ENCODE measurements at places on chromosomes 3 and 15.

GRCh38 chr3:128482666-128483656, 10.0 kb downstream of the GATA2 start:
- DNase-seq, result no peak

DNA sequence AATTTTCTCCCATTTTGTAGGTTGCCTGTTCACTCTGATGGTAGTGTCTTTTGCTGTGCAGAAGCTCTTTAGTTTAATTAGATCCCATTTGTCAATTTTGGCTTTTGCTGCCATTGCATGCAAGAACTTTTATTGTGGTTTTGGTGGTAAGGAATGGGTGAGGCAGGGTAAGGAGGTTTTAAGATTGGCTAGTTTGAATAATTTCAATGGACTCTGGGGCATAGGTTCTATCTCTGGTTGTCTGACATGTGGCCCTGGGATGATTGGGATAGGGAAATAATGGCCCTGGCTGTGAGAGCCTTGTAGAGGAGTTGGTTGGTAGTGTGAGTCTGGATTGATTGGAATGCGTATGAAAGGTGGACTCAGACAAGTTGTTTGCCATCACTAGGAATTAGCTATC, 38.0 kb downstream of the SEC22A start:
- no peak for DNase-seq

DNA sequence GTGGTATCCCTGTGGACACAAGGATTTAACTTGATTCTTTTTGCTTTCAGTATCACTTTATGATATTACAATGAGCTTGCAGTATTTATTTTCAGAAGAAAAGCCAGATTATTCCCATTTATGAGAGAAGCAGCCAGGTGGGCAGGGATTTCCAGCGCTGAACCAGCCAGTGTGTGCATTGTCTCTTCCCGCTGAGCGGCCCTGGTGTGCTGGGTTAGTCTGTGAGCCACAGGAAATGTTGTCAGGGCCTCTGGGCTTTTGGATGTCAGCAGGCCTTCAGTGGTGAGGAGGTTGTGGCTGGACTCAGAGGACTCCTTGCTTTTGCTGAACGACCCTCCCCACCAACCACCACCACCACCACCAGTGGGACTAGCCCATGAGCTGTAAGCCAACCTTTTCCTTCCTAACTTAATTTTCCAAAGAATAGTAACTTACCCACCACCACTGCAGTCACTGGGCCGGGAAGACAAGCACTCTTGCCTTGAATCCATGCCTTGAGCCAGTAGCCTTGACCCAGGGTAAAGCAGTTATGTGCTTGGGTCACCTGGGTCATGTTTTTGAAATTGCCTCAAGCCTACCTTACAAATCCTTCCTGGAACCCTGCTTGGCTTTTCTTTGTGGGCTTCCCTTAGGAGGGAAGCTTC, 33.1 kb downstream of the FLNB start:
- DNase-seq, result no peak

GRCh38 chr3:177890359-177890683, 645.9 kb upstream of the KCNMB2 start:
- no peak for DNase-seq

GRCh38 chr3:56003129-56003528, 465.1 kb downstream of the ERC2 start:
- no peak for DNase-seq

- no peak for DNase-seq
These were observed 34.6 kb downstream of the PDE8A start for GRCh38 chr15:85016275-85016674.

DNA sequence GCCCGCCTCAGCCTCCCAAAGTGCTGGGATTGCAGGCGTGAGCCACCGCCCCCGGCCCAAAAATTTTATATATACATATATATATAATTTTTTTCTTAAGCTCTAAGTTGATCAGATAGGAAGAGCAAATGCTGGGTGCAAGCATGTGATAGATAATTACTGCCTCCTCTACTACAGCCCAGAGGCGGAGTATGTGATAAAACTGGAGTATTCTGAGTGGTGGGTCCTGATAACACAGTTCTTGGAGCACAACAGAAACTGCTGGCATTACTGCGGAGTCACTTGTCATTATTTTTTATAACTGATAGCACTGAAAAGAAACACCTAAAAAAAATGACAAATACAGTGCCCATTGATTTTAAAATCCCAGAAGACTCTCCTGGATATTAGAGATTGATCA, 41.1 kb upstream of the STT3B start:
- no peak for DNase-seq

DNA sequence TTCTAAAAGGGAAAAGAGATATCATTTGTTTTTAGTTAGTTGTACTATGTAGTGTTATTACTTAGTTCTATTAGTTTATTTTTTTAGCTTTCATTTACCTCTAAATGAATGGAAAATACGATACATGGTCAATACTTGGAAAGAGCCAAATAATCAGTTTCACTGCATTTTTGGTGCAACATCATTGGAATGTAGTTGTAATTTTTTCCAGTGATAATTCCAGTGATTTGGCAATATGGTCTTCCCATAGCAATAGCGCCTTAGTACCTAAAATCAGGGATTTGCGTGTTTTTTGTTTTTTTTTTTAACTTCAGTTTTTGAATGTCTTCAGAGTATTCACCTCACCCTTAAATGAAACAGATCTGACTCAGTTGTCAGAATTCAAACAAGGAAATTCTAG, 41.8 kb downstream of the RAB8B start:
- no peak for DNase-seq

DNA sequence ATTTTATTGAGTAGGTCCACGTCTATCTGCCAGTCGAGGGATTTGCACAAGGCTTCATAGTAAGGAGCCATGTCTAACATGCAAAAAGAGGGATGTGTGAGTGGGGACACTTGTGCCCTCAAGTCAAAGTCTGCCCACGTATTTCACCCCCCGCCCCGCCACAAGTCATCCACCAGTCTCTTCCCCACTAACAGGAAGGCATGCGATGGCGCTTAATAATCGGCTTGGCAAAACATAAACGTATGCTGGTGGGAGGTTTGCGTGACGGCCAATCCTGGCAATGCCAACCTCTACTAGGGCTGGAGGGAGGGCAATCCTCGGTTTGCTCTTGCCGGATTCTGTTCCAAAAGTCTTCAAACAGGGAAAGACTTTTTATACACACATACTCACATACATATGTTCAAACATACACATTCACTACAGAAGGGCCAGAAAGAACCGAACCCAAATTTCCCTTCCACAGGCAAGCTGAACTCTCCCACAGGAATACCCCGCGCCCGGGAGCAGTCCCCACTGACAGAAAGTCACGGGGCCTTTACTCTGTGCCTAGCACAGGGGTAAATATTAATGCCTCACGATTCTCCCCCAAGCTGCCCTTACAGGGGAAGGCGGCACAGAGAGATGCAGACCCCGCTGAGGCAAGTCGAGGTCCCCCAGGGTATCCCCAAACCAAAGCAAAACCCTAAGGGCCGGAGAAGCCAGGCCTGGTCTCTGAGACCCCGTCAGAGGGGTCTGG, 675 bp downstream of the PSMD6 start:
- no peak for DNase-seq
